ENCODE measurements at places on chromosomes 2 and 18.

- no peak for DNase-seq
Measured at GRCh38 chr2:24107-24506, 22.2 kb downstream of the FAM110C start.

- no peak for DNase-seq
Measured at GRCh38 chr18:48709371-48710062, 170.7 kb downstream of the CTIF start.

- DNase-seq, result peak; percentile 47
Measured at GRCh38 chr18:51195451-51196117, 1.9 kb downstream of the MEX3C start.

DNA sequence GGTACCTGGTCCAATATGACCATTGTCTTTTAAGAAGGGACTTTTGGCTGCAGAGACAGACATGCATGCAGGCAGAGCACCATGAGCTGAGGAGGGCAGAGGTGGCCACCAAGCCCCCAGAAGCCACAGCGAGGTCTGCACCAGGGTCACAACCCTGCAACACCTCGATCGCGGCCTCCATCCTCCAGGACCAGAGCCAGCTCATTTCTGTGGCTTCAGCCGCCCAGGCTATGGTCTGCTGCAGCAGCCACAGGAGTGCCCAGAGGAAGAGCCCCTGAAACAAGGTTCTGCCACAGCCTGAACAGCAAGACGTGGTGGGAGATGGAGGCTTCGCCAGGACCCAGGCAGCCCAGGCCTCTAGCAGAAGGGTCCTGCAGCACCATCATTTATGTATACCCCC lies 53.9 kb downstream of the ANKMY1 start:
- DNase-seq, result no peak

- DNase-seq, result no peak
Measured at GRCh38 chr2:19982268-19982667, 7.6 kb downstream of the WDR35 start.

DNA sequence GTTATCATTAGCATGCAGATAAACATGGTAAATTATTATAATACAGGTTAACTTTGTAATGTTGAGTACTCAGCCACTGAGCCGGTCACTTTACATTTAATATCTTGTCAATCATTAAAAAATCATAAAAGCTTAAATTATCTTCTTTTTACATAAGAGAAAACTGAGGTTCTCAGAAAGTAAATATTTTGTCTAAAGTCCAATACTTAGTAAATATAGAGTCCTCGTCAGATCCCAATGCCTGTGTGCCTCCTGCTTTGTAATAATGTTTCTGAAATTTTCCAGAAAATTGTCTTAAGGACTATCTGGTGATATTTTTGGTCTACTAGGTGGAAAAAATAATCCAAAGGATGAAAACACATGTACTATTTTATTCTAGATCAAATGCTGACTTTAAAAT lies 116.3 kb upstream of the WDSUB1 start:
- DNase-seq, result no peak

DNA sequence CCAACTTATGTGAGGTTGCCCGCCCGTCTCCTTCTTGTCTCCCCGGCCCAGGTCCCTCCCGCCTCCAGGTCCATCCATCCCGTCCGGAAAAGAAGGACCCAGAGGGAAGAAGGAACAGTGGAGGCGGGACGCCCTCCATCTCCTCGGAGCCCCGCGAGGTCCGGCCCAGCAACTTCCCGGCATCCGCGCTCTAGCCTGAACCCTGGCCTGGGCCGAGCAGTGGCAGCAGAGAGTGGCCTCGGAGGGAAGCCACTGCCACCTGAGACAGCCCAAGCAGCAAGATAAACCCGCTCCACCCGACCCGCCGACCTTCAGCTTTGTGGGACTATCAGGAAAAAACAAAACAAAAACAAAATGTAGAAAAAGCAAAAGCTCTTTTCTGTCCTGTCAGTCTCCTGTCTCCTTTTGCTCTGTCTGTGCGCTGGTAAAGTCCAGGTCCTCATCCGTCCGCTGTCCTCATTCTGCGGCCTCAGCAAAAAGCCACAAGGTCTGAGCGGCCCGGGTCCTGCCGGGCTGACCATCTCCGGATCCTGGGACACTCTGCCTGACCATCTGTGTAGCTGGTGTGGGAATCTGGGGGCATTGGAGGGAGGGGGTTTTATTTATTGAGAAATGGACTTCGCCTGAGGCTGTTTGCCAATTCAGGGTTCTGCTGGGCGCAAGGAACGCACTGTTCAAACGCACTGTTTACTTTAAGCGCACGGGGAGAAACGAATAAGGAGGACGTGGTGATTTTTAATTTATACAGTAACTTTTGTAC lies 3.1 kb downstream of the DLX1 start:
- DNase-seq, result no peak

GRCh38 chr2:62208074-62208757 lies 12.3 kb downstream of the B3GNT2 start:
- no peak for DNase-seq

DNA sequence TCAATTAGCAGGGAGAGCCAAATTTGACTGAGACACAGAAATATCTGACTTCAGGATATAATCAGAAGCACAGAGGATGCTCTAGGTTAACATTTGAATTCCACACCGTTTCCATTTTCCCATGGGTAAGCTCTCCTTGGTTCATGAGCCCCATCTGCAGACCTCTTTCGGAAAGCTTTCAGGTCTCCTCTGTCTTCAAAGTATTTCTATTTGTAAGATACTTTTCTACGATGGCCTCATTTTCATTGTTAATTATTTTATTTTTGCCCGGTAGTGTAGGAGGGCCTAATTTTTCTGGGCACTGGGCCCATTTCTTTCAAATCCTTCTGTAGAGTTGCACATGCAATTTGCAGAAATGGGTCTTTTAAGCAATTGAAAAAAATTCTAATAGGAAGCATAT lies 53.8 kb downstream of the LRPPRC start:
- DNase-seq, result no peak

- no peak for DNase-seq
Measured at GRCh38 chr2:142033393-142033792, 97.4 kb downstream of the LRP1B start.

- DNase-seq, result no peak
Measured at GRCh38 chr2:174330945-174331594, 3.7 kb upstream of the SP9 start.

DNA sequence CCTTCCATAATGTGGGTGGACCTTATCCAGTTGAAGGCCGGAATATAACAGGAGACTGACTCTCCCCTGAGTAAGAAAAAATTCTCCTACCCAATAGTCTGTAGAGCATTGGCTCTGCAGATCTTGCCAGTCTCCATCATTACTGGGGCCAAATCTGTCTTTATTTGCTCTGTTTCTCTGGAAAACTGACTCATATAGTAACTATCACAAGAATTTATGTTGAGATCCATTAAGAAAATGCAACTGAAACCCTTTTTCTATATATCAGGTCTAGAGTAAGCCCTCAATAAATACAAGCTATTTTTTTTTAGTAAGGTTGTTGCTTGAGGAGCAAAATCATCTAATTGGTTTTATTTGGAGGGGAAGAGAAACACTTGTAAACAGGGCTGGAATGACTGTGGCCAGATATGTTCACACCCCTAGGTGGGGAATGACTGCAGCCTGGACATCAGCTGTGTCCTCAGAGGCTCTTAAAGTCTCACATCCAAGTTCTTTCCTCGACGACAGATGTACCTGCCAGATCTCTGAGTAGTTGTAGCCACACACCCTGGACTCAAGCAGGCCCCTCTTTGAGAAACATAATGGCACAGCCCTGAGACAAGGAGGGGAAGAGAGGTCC lies 339.7 kb downstream of the TNS1 start:
- no peak for DNase-seq

DNA sequence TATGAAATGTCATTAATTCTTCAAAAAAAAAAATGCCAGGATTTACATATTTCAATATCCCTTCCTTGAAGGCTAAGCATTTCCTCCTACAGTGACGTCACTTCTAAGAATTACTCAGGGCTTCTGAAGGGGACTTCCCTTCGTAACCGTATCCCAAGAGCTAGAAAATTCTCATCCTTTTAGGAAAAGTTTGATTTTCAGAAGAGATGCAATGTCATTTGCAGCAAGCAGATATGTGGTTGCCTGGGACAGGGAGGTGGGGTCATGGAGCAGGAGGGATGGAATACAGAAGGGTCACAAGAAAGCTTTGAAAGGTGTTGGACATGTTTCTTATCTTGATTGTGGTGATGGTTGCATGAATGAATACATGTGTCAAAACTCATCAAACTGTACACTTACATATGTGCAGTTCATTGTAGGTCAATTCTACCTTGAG lies 97.0 kb upstream of the ATL2 start:
- DNase-seq, result no peak

DNA sequence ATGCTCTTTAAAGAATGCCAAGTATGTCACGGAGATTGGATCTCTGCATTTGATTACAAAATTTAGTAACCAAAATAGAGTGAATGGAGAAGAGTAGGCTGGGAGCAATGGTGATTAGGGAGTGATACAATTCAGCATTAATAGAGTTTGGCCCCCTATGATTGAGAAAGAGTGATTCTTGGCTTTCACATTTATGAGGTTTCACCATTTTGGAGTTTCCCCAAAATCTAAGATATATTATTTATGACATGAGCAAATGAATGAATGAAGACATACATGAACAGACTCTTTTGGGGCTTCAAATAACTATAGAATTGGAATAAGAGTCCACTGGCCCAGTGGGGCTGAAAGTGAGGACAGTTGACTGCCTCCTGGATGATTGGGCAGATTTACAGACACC lies 255.2 kb downstream of the LPIN1 start:
- no peak for DNase-seq

- no peak for DNase-seq
Measured at GRCh38 chr2:241910604-241911520, 41.3 kb downstream of the RTP5 start.

DNA sequence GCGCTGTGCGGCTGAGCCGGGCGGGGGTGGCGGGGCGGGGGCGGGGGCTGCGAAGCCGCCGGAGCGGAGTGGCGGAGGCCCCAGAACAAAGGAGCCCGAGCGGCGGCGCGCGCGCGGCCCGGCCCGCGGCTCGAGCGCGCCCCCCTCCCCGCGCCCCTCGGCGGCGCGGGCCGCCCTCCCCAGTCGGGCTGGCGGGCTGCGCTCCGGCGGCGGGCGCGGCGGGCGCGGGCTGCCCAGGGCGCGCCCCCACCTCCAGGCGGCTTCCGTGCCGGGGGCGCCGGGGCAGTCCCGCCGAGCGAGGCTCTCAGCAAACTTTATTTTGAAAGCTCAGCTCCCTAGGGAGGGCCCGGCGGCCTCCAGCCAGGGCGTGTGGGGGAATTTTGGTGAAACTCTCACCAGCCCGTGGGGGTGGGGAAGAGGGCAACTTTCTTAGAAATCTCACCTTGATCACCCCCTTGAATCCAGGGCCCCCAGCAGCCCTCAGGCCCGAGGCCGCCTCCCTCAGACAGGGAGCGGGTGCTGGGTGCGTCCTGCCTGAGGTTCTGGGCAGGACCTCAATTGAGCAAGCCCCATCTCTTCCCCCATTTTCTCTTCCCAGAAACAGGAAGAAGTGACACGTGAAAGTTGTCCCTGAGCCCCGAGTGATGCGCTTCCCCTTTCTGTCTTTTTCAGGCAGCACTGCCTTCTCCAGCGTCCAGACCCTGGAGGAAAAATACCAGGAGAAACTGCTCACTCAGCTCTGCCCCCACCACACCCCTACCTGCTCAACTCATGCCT lies 786 bp downstream of the TET3 start:
- peak; percentile 69 for DNase-seq

GRCh38 chr18:49490246-49490762 lies 3.3 kb upstream of the C18orf32 start:
- no peak for DNase-seq

Measured in CD4-positive, alpha-beta T cell treated with Interleukin-4 for 1 hour (primary cell).